ENCODE measurements at places on chromosomes 7 and 10. TPM values are rescaled to one million over a fixed set of nuclear protein-coding genes. Genes with fewer than 3 reads are reported as not detected.

DNA sequence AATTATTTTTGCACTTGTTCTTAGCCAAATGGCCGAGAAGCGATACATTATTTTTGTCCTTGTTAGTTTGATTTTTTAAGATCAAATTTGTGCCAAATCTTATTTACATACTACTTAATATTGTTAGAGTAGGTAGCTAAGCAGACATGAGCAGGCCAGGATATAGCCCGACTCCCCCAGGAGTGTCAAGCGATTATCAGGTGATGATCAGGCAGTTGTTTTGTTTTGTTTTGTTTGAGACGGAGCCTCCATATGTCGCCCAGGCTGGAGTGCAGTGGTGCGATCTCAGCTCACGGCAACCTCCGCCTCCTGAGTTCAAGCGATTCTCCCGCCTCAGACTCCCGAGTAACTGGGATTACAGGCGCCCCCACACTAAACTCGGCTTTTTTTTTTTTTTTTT is 71.1 kb downstream of the LYZL2 start:
- no peak for DNase-seq

GRCh38 chr7:43584195-43584586 is 1.3 kb downstream of the STK17A start:
- DNase-seq = peak; percentile 93

DNA sequence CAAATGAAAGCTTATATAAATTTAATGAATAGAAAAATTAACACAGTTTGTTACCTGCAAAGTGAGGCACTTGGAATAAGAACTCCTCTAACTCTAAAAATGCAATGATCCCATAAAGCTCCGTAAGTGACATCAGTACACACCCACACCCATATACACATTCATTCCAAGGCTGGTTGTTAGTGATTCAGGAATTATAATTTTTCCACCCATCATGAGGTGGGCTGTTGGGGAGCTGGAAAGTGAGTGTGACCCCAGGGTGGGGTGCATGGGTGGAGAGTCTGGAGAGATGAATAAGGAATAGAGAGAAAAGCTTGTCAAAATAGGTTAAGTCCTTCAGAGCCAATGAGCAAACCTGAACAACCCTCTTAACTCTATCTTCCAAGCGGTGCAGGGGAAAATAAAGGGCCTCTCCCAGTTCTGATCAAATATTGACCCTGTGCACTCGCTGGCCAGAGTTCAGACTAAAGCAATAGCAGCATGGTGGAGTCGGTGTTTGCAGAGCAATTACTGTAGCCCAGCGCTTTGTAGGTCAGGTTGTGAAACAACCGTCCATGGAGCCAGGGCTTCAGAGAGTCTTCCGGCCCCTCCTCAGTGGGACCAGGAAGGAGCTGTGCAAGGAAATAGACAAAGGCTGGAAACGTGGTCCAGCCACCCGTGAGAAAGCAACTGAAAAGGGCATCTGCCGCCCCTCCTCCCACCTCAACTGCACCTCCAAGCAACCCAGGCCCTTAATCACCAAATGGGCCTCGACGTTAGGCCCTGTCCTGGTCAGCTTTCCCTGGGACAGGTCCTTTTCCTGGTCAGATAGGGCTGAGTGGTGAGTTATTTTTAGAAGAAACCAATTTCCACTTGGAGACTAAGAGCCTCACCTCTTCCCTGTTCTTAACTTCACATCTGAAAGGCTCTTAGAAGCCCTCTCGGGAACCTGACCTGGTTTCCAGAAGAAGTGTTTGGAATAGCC is 61.2 kb downstream of the SH3PXD2A start:
- DNase-seq = no peak

Gene IDI2
- not detected for total RNA-seq

GRCh38 chr7:156999958-157000726 is 10.3 kb downstream of the MNX1 start:
- DNase-seq = peak; percentile 22

GRCh38 chr7:69412331-69413146 is 185.7 kb upstream of the AUTS2 start:
- peak; percentile 0 for DNase-seq

DNA sequence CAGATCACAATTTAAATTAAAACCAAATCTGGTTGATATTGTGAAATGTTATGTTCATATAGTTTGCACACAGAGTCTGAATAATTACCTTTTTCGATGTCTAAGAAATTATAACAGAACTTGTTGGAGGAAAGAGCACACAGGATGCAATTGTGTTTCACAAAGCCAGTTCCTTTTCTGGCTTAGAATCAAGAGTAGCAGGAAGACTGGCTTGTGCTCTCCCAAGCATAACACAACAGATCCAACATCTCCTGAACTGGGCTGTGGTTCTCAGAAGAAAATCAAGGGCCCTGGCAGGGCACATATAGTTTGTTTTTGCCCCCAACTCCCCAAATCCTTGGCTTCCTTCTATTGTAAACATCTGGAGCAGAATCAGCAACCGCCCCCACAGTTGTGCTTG is 62.7 kb downstream of the LRRC4 start:
- no peak for DNase-seq

DNA sequence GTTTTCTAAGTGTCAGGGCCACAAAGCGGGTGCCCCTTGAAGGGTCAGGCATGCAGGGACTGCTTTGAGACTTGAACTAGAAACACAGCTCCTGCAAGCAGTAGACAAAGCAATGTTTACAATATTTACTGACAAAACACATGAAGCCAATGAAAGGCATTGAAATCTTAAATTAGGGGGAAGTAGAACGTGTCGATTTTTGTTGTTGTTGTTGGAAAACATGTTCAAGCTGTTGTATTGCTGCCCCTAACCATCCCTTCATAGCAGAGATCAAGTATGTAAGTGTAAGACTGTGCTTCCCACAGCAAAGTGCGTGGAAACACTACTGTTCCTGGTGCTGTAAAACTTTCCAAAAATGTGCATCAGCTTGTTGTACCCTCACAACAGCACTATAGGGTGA is 131.6 kb upstream of the MGMT start:
- no peak for DNase-seq

GRCh38 chr7:497946-498655 is 21.5 kb downstream of the PDGFA start:
- no peak for DNase-seq

Gene OR2A12
- total RNA-seq = not detected

- no peak for DNase-seq
Measured at GRCh38 chr7:17412883-17413282, 114.4 kb downstream of the AHR start.

Gene ACSM6
- not detected for total RNA-seq

- no peak for DNase-seq
Measured at GRCh38 chr10:133361773-133362441, 4.1 kb upstream of the FUOM start.

DNA sequence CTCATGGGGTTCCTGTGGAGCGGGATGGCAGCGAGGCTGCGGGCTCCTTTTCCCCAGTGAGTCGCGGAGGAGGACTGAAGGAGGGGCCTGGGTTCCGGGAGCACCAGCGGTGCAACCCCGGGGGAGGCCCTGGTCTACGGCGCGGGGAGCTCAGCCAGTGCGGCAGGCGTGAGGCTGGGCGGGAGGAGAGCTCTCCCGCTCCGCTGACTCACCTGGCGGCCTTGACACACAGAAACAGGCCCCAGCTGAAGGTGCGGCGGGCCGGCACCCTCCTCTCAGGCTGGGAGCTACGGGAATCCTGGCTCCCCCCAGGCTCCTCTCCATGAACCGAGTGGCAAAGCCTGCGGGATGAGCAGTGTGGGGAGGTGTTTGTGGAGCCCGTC is 6.8 kb upstream of the NOM1 start:
- no peak for DNase-seq

Gene LBX1
- total RNA-seq = not detected

- DNase-seq = no peak
Measured at GRCh38 chr7:64294701-64295420, 18.9 kb upstream of the ZNF736 start.

DNA sequence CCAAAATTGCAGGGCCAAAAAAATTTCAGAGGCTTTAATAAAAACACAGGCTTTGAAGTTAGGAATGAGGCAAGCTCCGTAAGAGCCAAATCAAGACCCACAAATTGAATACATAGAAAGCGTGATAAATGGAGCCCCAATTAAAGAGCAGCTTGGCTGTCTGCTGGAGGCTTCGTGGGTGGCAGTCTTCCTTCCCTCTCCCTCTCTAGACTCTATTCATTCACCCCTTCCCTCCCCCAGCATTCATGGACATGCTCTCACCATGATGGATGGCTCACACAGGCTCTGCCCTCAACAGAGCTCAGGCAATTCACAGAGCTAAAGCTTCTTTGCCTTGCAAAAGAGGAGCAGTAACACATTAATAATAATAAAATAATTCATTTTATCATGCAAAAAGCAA is 214.1 kb downstream of the HERPUD2 start:
- no peak for DNase-seq

DNA sequence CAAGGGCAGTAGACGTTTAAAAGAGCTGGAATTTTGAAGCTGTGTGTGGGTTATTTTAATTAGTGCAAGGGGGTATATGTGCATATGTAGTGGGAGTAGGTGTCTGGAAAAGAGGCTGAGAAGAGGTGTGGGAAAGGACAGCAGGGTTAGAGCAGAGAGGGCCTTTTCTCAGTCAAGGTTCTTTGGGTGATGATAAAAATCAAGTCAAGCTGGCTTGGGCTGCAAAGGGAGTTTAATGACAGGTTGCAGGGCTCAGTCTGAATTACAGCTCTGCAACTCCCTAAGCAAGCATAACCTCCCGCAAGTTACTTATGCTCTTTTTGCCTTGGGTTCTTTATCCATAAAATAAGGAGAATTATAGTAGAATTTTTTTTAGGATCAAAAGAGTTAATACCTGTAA is 83.5 kb downstream of the RELN start:
- no peak for DNase-seq

Gene RSU1
- total RNA-seq = 50.5 TPM

GRCh38 chr7:139523968-139524815 is 707 bp downstream of the CLEC2L start:
- DNase-seq = no peak

Gene ZNF853
- not detected for total RNA-seq

Gene FAM149B1
- 22.8 TPM for total RNA-seq

GRCh38 chr10:90087197-90088023 is 386.0 kb downstream of the KIF20B start:
- peak; percentile 76 for DNase-seq

- no peak for DNase-seq
Measured at GRCh38 chr10:44961230-44961571, 1.6 kb downstream of the RASSF4 start.

Gene FOXI2
- total RNA-seq = not detected

GRCh38 chr7:114345494-114345893 is 69.1 kb upstream of the FOXP2 start:
- DNase-seq = no peak

- peak; percentile 5 for DNase-seq
Measured at GRCh38 chr10:10270126-10271050, 747.3 kb upstream of the CELF2 start.

DNA sequence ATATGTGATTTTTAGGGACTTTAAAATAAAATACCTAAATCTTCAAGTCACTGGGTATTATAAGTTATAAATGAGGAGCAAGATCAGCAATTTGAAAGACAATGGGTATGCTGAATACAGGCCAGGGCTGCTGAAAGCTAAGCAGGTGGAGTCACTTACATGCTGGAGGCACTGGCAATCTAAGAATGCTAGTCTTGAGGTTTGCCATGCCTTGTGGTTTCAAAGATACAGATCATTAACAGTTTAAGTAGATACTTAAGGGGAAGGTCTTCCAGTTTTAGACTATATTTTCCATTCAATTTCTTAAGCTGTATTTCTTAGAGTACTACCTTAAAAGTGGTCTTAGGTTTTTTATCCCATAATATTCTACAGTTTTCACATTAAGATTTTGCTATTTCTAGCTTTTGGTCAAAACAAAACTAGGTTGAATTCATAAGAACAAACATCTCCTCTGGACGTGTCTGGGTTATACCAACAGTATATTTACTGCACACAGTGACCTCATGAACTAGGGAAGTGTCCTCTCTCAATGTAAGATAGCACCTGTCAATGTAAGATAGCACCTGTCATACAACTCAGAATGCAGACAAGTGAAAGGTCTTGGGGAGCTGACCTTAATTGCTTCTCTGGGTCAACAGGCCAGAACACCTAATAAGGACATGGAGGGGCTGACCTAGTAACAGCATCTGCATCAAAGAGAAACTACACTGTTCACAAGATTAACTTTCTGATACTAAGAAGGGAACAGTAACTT is 2.0 kb downstream of the SRI start:
- no peak for DNase-seq

GRCh38 chr10:27223964-27224363 is 16.6 kb downstream of the ACBD5 start:
- peak; percentile 55 for DNase-seq

Gene MBL2
- not detected for total RNA-seq

- DNase-seq = peak; percentile 16
Measured at GRCh38 chr7:19939746-19940145, 166.3 kb upstream of the TMEM196 start.

DNA sequence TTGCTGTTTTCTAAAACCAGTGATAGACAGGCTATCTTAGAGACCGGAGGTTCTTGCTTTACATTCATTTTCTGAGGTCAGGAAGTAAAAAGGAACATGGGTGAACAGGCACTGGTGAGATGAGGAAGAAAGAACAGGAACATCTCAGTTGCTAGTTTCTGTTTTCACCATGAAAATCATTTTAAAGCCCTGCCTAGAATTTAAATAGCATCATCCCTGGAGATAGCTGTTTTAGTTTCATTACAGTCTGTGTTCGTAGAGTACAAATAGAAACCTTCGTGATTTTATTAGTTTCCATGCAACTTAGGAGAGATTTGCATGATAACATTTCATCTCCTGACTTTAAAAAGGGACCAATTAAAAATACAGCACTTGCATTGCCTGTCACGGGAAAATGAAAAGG is 14.7 kb downstream of the KCNMA1 start:
- DNase-seq = no peak

GRCh38 chr10:5656737-5657579 is 9.4 kb downstream of the ASB13 start:
- DNase-seq = no peak

- DNase-seq = peak; percentile 64
Measured at GRCh38 chr10:6669269-6669859, 89.3 kb upstream of the PRKCQ start.

DNA sequence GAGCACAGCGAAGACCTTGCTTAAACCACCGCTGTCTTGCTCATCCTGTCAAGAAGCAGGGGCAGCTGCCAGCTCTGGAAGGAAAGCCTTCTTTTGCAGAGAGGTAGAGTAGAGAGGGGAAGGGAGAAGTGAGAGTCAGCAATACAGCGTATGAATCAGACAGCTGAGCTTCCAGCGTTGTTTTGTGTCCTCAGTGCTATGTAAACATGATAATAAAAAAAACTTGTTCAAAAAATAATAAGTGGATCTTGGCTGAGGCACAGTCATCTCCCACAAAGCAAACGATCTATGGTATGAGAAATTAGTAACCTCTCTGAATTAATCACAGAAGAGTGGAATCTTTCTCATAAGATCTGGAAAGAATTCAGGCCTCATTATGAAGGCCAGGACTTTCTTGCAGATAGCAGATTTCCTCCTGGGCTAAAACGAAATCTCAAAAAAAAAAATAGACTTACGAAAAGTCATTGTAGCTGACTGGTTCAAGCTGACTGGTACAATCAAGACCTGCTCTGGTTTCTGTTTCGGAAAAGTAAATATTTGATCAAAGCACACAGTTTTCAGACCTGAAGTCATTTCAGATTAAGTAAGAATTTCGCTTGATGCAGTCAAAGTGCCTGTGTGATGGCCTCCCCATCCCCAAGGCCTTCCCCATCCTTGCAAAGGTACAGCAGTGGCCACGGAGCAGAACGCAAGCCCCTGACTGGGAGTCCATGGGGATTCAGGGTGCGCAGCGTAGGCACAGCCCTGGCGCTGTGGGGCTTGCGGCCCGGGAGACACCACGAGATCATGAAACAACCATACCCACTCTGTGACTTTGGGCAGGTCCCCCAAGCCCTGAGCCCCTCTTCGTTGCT is 29.4 kb downstream of the CHST15 start:
- DNase-seq = peak; percentile 81

Gene LRRD1
- not detected for total RNA-seq

Data from MCF 10A (cell line).